GM12891 (cell line): ENCODE measurements at places on chromosomes 1 and 21.
A peak's percentile ranks its signal among the peaks of the same experiment; 100 is the strongest.

DNA sequence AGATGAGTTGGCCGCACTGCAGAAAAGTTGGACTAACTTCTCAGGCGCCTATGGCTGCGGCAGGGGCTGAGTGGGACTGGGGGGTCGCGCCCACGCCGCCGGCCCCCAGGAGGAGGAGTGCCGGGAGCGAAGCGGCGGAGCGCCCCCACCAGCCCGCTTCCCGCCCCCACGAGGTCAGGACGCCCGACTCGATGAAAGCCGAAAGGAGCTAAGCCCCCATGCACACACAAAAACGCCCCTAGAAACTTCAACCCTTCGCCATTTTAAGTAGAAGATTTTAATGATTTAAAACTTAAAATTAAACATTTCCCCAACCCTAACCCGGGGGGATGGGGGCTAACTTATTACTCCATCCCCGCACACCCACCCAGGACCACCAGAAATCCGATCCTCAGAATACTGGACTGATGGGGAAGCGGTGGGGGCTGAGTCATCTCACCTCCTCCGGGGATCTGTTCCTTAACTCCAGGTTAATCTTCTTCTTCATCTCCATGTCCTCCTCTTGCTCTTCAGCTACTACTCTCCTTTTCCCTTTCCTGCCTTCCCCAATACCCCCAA lies 539 bp downstream of the ANP32E start:
- DNase-seq, result no peak

- DNase-seq, result no peak
Measured at GRCh38 chr1:208142590-208143382, 101.4 kb downstream of the PLXNA2 start.

DNA sequence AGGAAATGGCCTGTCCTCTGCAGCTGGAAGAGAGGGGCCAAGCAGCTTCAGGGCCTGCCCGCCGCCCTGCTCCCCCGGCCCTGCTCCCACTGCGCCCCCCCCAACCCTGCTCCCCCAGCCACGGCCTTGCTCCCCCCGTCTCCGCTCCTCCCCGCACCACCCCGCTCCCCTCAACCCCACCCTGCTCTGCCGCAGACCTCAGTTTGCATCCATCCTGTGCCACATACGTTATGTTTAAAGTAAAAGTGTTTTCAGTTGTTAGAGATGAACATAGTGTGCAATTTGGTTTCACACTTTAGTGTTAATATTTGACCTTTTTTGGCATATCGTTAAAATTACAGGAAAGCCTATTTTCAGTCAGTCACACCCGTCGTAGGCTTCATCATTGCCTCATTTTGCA lies 34.1 kb upstream of the DIP2A start:
- DNase-seq, result no peak

- no peak for DNase-seq
Measured at GRCh38 chr21:16588433-16588860, 858.7 kb downstream of the USP25 start.

DNA sequence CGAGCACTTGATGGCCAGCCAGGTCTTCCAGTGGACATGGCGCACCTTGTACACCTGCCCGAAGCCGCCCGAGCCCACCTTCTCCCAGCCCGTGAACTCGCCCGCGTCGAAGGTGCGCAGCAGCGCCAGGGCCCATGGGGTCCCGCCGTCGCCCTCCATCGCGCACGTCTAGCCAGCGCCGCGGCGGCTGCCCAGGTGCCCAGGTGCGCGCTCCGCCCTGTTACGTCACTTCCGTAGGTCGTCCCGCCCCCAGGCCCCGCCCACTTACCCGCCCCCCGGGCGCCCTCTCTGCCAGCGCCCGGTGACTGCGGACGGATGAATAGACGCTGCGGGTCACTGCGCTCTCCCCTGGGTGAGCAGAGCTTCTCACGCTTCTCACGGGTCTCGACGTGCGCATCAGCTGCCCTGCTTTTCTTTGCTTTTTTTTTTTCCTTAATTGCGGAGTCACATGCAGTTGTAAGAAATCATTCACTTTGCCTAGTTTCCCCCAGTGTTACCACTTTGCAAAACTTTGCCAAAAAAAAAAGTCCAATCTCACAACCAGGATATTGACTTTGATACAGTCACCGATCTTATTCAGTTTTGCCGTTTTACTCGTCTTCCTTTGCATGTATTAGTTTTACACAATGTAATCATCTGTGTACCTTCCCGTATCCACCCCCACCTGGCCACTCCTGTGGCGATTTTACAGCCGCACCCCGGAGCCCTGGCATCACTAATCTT lies at the start of gene RIPK4:
TSS of gene RIPK4 (minus strand) at position 170 of the 723 bp plus-strand sequence. CDS start at position 159, 11 bp downstream.
- DNase-seq, result peak; percentile 70

- DNase-seq, result no peak
Measured at GRCh38 chr21:45875416-45875760, 106.2 kb upstream of the COL6A1 start.

DNA sequence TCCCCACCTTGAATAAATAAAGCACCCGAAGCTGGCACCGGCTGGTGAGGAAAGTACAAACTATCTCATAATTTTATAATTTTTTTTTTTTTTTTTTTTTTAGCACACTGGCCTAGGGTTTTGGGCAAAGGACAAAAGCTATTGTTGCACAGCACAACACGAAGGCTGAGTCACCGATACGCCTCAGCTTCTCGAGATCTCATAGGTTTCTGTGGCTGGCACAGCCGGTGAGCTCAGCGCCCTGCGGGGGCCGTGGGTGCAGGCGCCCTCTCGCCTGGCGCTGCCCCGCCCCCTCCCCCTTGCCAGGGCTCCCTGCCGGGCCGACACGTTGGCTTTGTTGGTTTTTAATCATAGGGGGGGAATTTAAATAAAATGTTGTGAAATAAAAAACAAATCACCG lies 17.2 kb downstream of the CASZ1 start:
- DNase-seq, result no peak

DNA sequence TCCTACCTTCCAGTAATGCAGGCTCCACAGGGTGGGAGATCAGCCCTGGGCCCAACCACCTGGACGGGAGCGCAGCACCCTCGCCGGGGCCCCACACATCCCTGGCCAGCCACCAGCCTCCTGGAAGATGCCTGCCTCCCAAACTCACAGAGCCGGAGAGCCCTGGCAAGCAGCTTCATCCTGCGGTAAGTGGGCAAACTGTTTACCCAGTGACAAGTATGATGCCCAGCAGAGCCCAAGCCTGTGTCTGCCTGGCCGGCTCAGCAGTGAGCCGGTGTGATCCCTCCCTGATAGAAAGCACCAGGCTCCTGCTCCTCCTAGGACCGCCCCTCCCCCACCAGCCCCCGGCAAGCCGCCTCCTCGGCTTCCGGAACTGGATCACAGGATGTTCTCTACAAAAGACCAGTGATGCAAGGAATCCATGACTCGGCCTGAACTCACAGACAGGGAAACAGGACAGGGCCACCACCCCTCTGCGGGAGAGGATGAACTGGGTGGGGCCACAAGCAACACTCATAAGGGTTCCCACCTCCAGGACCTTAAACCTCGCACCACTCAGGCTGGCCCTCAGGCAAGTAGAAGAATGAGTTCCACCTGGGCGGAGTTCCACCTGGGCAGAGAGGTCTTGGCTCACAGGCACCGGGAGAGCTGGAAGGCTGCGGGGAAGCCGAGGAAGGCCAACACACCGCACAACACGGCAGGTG lies 7.9 kb downstream of the ACOT7 start:
- DNase-seq, result no peak

DNA sequence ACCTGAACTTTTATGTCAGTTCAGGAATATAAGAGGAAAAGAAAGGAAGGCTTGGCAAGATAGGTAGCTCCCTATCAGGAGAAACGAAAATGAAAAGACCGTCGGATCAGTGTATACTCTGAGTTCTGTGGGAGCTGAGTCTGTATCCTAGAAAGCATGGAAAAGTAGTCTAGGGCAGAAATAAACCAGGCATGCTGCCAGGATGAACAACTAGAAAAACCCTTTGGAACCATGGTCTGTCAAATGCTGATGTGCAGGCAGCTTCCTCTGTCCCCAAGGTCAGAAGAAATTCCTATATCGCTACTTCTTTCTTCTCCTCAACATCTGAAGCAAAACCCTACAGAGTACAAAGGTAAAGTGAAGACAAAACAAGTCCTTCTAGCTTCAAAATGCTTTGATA lies 268.8 kb downstream of the ST6GALNAC3 start:
- no peak for DNase-seq

- DNase-seq, result no peak
Measured at GRCh38 chr1:198623752-198624647, 14.8 kb upstream of the PTPRC start.

- DNase-seq, result no peak
Measured at GRCh38 chr1:223401873-223402789, 8.9 kb downstream of the CCDC185 start.

- DNase-seq, result no peak
Measured at GRCh38 chr1:209411491-209411929, 172.0 kb upstream of the CAMK1G start.

DNA sequence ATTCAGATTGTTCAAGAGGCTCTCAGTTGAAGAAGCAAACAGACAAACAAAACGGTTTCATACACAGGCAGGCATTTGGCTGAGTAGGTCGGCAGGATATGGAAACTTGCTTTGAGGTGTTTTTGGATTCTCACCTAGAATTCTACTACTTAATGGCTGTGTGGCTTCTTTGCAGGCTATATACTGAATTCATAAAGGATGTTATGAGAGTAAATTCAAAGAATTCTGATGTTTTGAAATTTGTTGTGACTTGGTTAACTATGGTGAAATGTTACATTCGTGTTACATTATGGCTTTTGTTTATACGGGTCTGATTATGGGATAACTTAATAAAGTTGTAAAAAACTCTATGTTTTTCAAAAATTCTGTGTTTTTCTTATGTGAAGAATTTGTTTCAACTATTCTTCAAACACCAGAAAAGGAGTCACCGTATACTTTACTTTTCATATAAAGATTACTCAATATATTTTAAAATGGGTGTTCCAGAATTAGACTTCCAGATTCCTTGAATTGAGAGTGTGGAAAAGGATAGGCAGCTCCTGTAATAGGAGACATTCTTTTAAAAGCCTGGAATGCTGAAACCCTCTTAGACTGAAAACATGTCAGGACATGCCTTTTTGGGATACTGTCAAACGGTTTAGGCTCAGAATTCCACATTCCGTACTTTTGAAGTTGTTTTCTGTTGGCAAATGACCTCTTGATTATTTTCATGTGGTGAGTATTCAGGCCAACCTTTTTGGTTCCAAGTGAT lies 8.2 kb upstream of the IRF2BP2 start:
- DNase-seq, result no peak

DNA sequence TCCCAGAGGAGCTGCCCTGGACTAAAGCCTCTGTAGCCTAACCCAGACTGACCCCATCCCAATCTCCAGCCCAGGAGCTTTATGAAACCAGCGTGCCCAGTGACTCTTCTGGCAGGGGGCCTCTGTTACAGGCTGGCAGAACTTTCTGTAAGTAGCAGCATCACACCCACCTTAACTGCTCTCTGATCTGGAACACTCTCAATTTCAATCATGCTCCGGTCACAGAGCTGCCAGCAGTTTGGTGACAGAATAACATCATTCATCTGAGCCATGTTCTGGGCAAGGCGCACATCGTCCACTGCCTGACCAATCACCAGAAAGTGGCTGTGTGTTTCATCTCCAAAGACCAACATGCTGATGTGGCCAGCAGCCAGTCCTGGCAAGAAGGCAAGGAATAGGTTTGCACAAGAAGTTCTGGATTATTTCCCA lies 14.7 kb downstream of the ADCY10 start:
- DNase-seq, result peak; percentile 27

DNA sequence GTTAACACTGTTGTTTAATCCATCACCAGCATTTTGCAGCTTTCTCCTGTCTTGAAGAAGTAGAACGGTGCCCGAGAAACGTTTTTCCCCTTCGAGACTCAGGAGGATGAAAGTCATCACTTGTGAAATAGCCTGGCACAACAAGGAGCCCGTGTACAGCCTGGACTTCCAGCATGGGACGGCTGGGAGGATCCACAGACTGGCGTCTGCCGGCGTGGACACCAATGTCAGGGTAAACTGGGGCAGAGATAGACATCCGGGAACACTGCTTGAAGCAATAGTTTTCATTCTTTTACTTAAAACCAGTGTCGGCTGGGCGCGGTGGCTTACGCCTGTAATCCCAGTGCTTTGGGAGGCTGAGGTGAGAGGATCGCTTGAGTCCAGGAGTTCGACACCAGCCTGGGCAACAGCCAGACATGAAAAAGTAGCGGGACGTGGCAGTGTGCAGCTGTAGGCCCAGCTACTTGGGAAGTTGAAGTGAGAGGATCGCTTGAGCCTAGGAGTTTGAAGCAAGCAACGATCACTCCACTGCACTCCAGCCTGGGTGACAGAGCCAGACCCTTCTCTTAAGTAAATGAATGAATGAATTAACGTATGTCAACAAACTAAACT lies 945 bp downstream of the CHAF1B start:
- no peak for DNase-seq

- DNase-seq, result no peak
Measured at GRCh38 chr1:107865627-107866026, 99.4 kb downstream of the VAV3 start.

DNA sequence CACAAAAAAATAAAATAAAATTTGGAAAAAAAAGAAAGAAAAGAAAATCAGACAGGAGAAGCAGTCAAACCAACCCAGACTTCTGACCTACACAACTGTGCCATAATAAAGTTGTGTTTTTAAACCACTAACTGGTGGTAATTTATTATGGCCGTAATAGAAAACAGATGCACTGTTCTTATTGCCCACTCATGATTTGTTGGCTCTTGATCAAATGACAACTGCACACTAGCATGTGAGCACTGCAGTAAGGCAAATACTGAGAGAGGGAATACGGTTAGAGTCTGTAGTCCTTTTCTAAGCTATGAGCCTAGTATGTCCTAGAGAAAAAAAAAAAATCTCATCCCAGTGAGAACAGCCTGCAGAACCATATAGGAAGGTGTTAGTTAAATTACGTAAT lies 61.2 kb upstream of the TNR start:
- DNase-seq, result no peak

- DNase-seq, result no peak
Measured at GRCh38 chr1:56501426-56501825, 77.9 kb downstream of the PLPP3 start.

GRCh38 chr1:54850069-54850730 lies 36.8 kb downstream of the DHCR24 start:
- DNase-seq, result no peak

DNA sequence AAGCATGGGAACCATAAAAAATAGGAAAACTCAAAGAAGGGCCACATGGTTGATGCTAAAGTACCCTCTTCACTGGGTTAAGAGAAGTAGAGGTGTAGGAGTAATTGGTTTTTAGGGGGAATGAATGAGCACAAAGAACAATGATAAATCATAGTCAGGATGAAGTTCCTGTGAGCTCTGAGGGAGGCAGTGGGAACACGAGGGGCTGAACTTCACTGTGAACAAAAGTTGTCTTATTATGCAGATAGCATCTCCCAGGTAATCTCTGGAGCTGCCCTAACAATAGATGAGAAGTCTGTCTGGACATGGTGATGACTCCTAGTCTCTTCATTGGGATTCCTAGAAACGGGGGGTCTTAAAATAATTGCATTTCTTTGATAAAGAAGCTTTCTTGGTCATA lies 127.9 kb downstream of the DNM3 start:
- DNase-seq, result no peak

- DNase-seq, result no peak
Measured at GRCh38 chr1:59076612-59077011, 220.3 kb upstream of the FGGY start.
